ENCODE measurements at places on chromosomes 7 and 10.

- DNase-seq = no peak
Observed at GRCh38 chr7:2956526-2957368, 86.9 kb downstream of the CARD11 start.

GRCh38 chr7:85030893-85031292 is 156.0 kb downstream of the SEMA3D start:
- DNase-seq = no peak

DNA sequence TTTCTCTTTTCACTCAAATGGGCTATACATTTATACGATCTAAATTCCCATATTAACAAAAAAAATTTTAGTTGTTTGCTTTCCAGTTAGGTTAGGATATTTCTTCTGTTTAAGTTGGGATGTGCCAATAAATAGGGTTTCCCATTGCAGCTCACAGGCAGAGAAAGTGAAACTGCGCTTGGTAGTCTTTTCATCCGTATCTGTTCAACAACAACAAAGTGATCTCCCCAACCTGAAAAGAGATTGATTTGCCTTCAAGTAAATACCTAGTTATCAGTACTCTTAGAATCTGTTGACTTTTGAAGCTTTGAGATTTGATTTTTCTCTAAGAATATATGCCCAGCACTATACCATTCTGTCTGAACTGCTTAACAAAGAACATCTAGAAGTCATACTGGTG is 143.4 kb downstream of the DYNC1I1 start:
- no peak for DNase-seq

GRCh38 chr7:112161253-112162141 is 44.7 kb downstream of the DOCK4 start:
- DNase-seq = no peak

GRCh38 chr7:38318241-38318640 is 44.8 kb upstream of the TARP start:
- DNase-seq = no peak

- DNase-seq = no peak
Observed at GRCh38 chr7:43391518-43391917, 191.4 kb upstream of the STK17A start.

DNA sequence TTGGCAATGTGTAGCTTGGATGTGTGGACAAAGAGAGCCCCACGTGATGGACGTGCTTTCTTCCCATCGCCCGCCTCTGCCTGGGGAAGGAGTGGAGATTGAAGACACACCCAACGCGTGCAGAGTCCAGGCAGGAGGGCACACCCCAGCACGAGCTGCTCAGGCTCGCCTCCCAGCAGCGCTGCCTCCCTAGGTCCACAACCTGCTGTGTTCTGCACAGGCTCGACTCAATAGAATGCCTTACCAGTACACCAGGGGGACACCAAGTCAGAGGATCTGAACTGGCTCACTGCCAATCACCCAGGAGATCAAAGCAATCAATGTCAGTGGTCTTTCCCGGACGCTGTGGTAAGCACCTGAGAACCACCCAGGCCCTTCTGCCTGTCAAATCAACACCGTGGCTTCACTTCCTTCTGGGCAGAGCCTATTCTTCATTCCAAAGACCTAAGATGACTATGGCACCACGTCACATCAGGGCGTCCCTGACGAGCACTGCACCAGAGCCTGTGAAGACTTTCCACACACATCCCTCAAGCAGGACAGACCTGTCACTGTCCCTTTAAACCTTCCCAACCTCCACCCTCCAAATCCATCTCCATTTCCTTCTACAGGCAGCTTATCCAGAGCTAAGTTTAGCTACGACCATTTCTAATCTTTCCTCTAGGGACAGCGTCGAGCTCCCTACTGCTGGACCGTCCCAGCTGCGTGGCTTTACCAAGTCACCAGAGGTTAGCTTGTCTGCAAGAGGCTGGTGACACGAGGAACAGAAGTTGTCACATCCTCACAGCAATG is 72.3 kb downstream of the AMZ1 start:
- DNase-seq = no peak

DNA sequence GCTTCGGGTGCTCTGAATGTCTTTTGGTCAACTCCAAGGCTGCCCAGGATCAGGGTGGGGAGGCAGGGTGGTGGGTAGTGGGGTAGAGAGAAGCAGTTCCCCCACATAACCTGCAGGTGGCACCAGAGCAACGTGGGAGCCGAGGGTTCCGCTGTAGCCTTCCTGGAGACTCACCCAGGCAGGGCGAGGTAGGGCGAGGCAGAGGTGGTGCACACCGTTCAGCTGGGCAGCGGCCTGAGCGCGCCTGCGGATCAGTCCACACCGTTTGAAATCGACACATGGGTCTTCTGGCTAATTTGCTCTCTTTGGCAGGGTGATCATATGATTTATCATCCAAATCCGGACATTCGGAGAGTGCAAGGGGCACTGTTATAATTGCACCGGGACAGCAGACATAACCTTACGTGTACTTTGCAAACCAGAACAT is 41.4 kb upstream of the MAP3K8 start:
- no peak for DNase-seq

- DNase-seq = no peak
Observed at GRCh38 chr7:45292481-45292880, 134.9 kb downstream of the RAMP3 start.

- no peak for DNase-seq
Observed at GRCh38 chr7:80604436-80604835, 34.0 kb upstream of the CD36 start.

DNA sequence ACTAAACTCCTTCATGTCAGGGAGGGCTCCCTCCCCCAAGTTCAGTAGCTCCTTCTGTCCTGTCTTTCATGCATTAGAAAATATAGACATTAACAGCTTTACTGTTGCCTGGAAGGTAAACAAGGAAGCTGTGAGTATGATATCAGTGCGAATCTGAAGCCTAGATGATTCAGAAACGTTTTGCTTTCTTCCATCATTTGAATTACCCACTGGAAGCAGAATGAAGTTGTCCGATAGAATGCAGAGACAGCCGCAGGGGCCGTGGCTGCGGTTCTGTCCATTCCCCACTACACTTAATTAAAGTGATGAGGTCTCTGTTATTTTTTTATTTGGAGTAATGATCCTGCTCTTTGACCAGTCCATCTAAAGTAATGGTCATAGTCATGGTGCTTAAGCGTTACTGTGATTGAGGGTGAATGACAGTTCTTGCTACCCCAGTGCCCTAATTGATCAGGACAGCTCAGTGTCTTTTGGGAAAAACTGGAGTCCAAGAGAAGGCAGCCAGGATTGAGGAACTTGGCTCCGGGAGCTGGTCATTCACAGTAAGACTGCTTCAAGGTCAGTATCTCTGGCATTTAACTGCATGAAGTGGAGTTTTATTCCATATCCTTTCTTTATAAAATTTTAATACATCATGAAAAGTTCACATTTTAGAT is 69.9 kb downstream of the PTPRE start:
- DNase-seq = no peak

DNA sequence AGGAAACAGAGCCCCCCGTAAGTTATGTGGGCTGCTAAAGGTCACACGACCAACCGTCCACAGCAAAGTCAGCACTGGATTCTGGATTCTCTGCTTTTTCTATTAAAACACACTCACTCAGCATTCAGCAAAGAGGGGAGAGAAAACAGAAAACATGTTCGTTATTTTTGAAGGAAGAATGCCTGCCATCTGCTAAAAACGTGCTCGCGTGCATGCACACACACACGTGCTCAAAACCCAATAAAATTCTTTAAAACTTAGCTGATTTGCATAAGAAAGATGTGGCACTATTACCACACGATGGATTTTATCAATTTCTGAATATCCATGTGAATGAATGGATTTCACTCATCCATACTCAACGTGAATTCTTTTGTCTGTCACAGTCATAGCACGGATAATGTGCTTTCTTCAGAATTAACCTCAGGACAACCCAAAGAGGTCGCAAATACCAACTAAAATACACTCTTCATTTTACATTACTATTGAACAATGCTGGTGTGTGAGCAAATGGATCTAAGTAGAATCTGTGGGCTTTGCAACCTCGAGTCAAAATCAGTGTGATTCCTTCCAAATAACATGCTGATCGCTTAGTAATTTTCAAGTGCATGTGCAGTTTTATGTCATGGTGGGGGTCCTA is 40.8 kb downstream of the NRP1 start:
- no peak for DNase-seq

DNA sequence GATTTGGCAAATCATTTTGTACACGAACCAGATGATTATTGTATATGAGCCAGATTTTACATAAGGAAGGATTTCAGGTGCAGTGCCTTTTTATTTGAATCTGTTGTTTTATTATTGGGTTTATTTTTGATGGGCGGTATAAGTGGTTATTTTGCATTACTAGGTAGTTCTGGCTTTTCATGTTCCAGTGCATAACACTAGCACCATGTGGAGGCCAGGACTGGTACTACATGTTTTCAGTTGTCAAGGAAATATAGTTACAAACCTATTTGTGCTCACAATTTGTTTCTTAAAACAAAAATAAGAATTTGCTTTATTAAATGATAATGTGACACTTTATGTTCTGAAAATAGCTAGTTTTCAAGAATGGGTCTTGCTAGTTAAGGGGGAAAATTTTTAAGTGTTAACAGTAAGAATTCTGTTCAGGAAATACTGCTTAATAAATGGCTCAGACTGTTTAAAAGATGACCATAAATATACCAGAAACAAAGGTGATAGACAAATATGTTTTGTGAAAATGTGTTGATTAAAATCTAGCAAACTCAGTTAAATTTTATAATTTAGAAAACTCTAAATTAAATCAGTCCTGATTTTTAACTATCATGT is 7.1 kb upstream of the SEMA3E start:
- DNase-seq = no peak

DNA sequence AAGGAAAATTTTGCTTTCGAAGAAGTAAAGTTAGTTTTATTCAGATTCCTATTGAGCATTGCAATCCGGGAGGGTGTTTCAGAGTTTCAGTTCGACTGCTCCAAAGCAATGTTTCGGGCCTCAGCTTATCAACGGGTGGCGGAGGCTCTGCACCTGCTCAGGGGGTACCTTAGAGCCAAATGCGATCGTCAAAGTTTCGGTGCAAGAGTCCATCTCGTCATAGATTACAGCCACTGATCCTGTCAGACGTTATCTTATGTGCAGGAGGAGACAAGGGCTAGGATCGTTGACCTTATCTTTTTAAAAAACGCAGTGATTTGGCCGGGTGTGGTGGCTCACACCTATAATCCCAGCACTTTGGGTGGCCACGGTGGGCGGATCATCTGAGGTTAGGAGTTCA is 3.8 kb upstream of the COX19 start:
- no peak for DNase-seq

- DNase-seq = no peak
Observed at GRCh38 chr10:104061196-104061595, 24.5 kb downstream of the COL17A1 start.

DNA sequence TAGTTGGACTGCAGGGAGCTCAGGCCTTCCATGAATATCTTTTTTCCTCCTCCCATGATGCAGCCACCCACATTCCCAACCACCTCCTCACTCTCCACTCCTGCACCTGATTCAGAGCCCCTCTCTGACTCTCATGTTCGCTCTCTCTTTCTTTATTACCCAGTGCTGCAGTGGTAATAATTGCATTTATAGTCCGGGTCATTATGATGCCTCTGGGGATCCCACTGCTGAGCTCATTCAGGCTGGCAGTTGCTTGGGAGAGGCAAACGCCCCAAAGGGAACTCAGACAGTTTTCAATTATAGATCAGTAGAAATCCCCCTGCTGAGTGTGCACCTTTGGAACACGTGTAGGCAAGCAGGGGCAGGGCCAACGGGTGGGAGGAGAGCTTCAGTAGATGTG is 953.0 kb downstream of the GRID1 start:
- DNase-seq = no peak

DNA sequence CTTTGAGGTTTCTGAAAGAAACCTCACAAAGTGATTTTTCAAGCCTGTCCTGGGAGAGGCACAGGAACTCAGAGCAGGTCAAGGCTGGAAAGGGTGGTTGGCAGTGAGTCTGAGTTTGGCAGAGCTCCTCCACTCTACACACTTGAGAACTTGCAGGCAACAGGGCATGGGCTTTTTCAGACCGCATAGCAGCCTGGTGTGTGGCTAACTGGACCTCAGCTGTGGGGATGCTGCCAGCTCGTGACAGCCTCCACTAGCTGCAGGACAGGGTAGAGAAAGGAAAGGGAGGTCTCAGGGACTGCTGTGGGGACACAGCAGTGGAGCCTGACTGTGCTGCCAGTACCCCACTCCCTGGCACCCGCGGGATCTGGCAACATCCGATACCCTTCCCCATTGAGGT is 2.6 kb downstream of the CDHR1 start:
- DNase-seq = no peak

Measured in cerebellar nuclear complex (tissue), 1 donor.